HepG2 (cell line): ENCODE measurements at places on chromosomes 2 and 18. TPM values are rescaled to one million over a fixed set of nuclear protein-coding genes. Genes with fewer than 3 reads are reported as not detected.

DNA sequence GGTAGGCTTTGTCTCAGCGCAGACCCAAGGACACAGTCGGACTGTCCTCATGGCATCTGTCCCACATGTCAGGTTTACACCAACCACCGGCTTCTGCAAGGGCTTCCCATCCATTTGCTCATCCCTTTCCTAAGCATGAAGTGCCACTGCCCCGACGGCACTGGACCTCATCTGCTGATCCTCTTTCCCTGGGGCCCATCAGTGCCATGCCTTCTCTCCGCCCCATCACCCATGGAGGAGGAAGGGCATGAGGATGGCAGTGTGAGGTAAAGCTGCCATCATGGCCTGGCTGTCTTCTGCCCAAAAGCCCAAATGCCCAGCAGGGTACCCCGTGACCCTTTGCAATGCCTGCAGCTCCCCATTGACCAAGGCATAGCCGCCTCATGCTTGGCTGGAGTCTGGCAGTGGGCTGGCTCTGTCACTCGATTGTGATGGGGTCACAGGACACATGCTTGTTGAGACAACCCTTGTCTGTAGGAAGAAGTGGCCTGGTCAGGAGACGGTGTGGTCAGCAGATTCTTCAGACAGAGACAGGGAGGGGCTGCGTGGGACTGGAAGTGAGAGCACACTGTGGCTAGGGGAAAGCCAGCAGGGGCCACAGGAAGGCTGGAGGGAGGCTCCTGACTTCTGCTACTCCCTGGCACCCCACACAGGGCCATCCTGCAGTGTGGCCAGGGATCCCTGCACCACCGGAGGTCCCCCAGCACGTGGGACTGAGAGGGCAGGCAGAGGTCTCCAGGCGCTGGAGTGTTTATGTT lies 493.7 kb upstream of the HS6ST1 start:
- no peaks in the 10 kb centered on the region for H3K27me3 ChIP-seq
- no peak overlapping the region for H3K4me3 ChIP-seq

DNA sequence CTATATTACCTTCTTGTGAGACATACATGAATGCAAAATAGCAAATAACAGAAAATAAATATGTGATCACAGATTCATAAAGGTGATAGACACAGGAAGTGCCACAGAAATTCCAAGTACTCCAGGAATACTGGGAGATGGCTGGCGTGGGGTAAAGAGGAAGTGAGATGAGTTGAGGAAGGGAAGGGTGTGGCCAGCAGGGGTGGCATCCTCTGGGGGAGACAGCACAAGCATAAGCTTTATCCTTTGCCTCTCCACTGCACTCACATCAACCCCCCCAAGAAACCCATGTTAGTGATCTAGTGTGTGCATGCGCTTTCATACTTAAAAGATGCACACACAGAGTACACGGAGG lies 94.8 kb upstream of the B3GNT7 start:
- H3K4me1 ChIP-seq = peaks cover 18% of the 10 kb centered on the region
- H3K36me3 ChIP-seq = no peaks in the 10 kb centered on the region
- H3K27ac ChIP-seq = no peak overlapping the region
- no peak for DNase-seq
- H3K27me3 ChIP-seq = no peaks in the 10 kb centered on the region

DNA sequence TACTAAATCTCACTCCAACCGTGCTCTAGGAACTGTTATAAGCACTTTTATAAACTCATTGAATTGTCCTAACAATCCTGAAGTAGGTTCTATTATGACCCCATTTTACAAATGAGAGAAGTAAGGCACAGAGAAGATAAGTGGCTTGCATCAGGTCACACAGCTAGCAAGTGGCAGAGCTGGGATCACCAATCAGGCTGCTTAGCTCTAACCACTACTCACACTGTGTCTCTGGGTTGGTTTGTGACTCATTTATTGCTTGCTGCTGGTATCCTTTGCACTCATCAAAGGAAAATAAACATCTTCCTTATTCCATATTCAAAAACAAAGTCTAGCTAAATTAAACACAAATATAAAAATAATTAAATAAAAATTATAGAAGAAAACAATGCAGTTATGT lies 42.5 kb upstream of the IL1R2 start:
- no peaks in the 10 kb centered on the region for H3K36me3 ChIP-seq
- no peak overlapping the region for H3K4me3 ChIP-seq
- no peaks in the 10 kb centered on the region for H3K27me3 ChIP-seq
- no peak for DNase-seq

GRCh38 chr18:78526923-78527711 lies 452.5 kb upstream of the SALL3 start:
- H3K27ac ChIP-seq = no peak overlapping the region
- no peaks in the 10 kb centered on the region for H3K36me3 ChIP-seq
- DNase-seq = no peak
- H3K27me3 ChIP-seq = no peaks in the 10 kb centered on the region; the same call in 1 of the 2 replicates

- peak; percentile 28 for DNase-seq
- H3K27ac ChIP-seq = no peak overlapping the region
- no peaks in the 10 kb centered on the region for H3K27me3 ChIP-seq
- no peaks in the 10 kb centered on the region for H3K4me1 ChIP-seq
These were observed 36.9 kb upstream of the KLF7 start for GRCh38 chr2:207202645-207203044.

- no peaks in the 10 kb centered on the region for H3K4me1 ChIP-seq
- H3K27me3 ChIP-seq = no peaks in the 10 kb centered on the region
- DNase-seq = no peak
- H3K36me3 ChIP-seq = no peaks in the 10 kb centered on the region
- no peak overlapping the region for H3K27ac ChIP-seq
These were observed 225.4 kb downstream of the LRRTM4 start for GRCh38 chr2:77296791-77297190.

GRCh38 chr2:221402072-221402471 lies 170.0 kb downstream of the EPHA4 start:
- DNase-seq = no peak
- no peaks in the 10 kb centered on the region for H3K4me1 ChIP-seq
- no peaks in the 10 kb centered on the region for H3K27me3 ChIP-seq

DNA sequence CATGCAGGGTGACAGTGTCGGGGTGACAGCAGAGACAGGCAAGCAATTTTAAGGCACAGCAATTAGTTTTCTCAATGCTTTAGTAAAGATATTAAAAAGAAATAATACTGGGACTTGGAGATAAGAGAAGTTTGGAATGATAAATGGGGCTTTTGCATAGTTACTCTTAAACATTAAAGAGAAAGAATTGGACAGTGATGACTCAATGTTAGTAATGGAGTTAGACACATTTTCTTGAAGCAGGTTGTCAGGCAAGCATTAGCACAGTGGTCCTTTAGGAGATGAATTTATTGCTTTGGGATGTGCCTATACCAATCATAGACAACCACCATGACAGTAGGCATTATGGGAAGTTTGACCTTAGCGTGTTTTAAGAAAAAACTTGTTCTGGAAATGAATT lies 228.3 kb upstream of the RAB12 start:
- DNase-seq = no peak
- H3K27ac ChIP-seq = no peak overlapping the region
- no peaks in the 10 kb centered on the region for H3K27me3 ChIP-seq
- H3K36me3 ChIP-seq = peaks cover 14% of the 10 kb centered on the region

- peaks cover 12% of the 10 kb centered on the region for H3K27me3 ChIP-seq
- H3K4me3 ChIP-seq = no peak overlapping the region
- H3K4me1 ChIP-seq = no peaks in the 10 kb centered on the region
- no peaks in the 10 kb centered on the region for H3K36me3 ChIP-seq
- no peak for DNase-seq
These were observed 305.9 kb upstream of the SALL3 start for GRCh38 chr18:78673516-78674321.

- H3K4me1 ChIP-seq = peaks cover 18% of the 10 kb centered on the region
- no peaks in the 10 kb centered on the region for H3K27me3 ChIP-seq
- peak; percentile 12 for DNase-seq
- H3K4me3 ChIP-seq = no peak overlapping the region
- H3K27ac ChIP-seq = no peak overlapping the region
- H3K36me3 ChIP-seq = no peaks in the 10 kb centered on the region
These were observed 148.3 kb upstream of the SRD5A2 start for GRCh38 chr2:31729065-31729439.

GRCh38 chr2:57617318-57617717 lies 429.3 kb upstream of the VRK2 start:
- H3K27ac ChIP-seq = no peak overlapping the region
- DNase-seq = no peak
- no peaks in the 10 kb centered on the region for H3K36me3 ChIP-seq
- H3K27me3 ChIP-seq = no peaks in the 10 kb centered on the region
- H3K4me1 ChIP-seq = no peaks in the 10 kb centered on the region

DNA sequence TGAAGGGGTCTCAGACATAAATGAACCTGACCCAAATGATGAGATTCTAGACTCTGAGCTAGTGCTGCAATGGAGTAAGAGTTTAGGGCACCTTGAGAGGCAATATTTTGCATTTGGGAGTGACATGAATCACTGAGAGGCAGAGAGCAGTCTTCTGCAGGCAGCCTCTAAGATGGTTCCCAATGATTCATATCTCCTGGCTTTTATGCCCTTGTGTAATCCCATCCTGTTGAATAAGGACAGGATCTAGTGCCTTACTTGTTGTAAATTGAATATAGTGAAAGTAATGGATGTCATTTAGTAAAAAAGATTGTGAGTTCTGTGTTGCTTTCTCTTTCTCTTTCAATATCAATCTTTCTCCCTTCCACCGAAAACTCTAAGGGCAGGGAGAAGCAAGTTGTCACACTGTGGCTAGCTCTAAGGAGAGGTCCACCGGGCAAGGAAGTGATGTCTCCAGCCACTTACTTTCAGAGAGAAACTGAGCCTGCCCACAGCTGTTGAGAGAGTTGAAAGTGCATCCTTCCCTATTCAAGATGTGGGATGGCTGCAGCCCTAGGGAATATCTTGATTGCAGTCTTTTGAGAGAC lies 144.7 kb downstream of the TRIB2 start:
- H3K27ac ChIP-seq = no peak overlapping the region
- DNase-seq = no peak
- no peaks in the 10 kb centered on the region for H3K36me3 ChIP-seq
- H3K4me1 ChIP-seq = no peaks in the 10 kb centered on the region
- no peak overlapping the region for H3K4me3 ChIP-seq
- H3K27me3 ChIP-seq = no peaks in the 10 kb centered on the region

DNA sequence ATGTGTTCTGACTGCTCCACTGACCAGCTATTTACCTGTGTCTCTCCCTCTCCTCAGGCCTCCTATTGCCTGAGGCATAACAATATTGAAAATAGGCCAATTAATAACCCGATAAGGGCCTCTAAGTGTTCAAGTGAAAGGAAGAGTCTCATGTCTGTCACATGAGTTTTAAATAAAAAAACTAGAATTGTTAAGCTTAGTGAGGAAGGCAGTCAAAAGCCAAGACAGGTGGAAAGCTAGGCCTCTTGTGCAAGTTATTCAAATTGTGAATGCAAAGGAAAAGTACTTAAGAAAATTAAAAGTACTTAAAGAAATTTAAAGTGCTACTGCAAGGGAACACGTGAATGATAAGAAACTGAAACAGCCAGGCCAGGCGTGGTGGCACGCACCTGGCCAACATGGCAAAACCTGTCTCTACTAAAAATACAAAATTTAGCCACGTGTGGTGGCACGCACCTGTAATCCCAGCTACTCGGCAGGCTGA lies 44.9 kb upstream of the TAF4B start:
- H3K27me3 ChIP-seq = no peaks in the 10 kb centered on the region
- peaks cover 5% of the 10 kb centered on the region; the same call in 1 of the 2 replicates for H3K4me1 ChIP-seq
- H3K27ac ChIP-seq = no peak overlapping the region
- H3K36me3 ChIP-seq = no peaks in the 10 kb centered on the region
- no peak overlapping the region for H3K4me3 ChIP-seq

GRCh38 chr2:127146820-127147502 lies 40.0 kb upstream of the BIN1 start:
- no peaks in the 10 kb centered on the region for H3K36me3 ChIP-seq
- 0 out of 2 replicates have a peak, but pooled peaks cover 1% of the 10 kb centered on the region for H3K27me3 ChIP-seq
- no peak overlapping the region for H3K27ac ChIP-seq
- H3K4me3 ChIP-seq = no peak overlapping the region

- no peak overlapping the region for H3K27ac ChIP-seq
- DNase-seq = peak; percentile 47
- H3K36me3 ChIP-seq = no peaks in the 10 kb centered on the region
- no peaks in the 10 kb centered on the region for H3K27me3 ChIP-seq
- H3K4me1 ChIP-seq = peaks cover 23% of the 10 kb centered on the region
- no peak overlapping the region for H3K4me3 ChIP-seq
These were observed 60.2 kb upstream of the TXNDC2 start for GRCh38 chr18:9825571-9826073.

DNA sequence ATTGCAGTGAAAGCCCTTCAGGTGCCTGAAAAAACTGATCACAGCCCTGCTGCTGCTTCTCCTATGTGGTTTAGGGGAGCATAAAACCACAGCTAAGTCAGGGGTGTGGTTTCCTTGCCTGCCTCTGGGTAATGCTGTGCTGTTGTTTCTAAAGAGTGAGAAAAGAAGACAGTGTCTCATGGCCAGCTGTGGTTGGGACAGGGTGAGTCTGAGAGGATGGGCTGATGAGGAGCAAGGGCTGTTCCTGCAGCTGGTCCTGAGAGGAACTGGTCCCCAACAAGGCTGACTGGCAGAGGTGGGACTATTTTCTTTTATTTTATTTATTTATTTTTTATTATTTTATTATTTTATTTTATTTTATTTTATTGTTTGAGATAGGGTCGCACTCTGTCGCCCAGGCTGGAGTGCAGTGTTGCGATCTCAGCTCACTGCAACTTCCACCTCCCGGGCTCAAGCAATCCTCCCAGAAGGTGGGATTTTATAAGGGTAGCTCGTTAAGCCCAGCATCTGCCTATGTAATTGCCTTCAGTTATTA lies 236.7 kb downstream of the FHOD3 start:
- H3K27ac ChIP-seq = no peak overlapping the region
- H3K36me3 ChIP-seq = no peaks in the 10 kb centered on the region
- H3K4me3 ChIP-seq = no peak overlapping the region
- DNase-seq = no peak
- no peaks in the 10 kb centered on the region for H3K4me1 ChIP-seq

- no peak overlapping the region for H3K4me3 ChIP-seq
- H3K4me1 ChIP-seq = no peaks in the 10 kb centered on the region
- no peak overlapping the region for H3K27ac ChIP-seq
- no peaks in the 10 kb centered on the region for H3K27me3 ChIP-seq
These were observed 62.5 kb downstream of the GPR39 start for GRCh38 chr2:132479155-132479554.

GRCh38 chr2:145350011-145350410 lies 830.1 kb upstream of the ZEB2 start:
- H3K4me3 ChIP-seq = no peak overlapping the region
- no peaks in the 10 kb centered on the region for H3K36me3 ChIP-seq
- no peaks in the 10 kb centered on the region for H3K27me3 ChIP-seq
- H3K27ac ChIP-seq = no peak overlapping the region
- no peak for DNase-seq
- no peaks in the 10 kb centered on the region for H3K4me1 ChIP-seq

- peaks cover 41% of the 10 kb centered on the region for H3K27me3 ChIP-seq
- H3K4me3 ChIP-seq = no peak overlapping the region
- no peaks in the 10 kb centered on the region for H3K36me3 ChIP-seq
- DNase-seq = no peak
- no peak overlapping the region for H3K27ac ChIP-seq
These were observed 1.4 kb upstream of the NRP2 start for GRCh38 chr2:205680903-205681302.

REG3A gene
- polyA plus RNA-seq = 0.13 TPM in 1 of 2 replicates, not detected in the other

RAX gene
- not detected in 2 replicates for polyA plus RNA-seq

IL1F10 gene
- not detected in 2 replicates for polyA plus RNA-seq

KATNAL2 gene
- not detected in 2 replicates for polyA plus RNA-seq

ING5 gene
- 71.9 and 86.9 TPM in 2 replicates for polyA plus RNA-seq
